Globus pallidus (tissue), 1 donor: ENCODE measurements at places on chromosomes 16 and 17.

DNA sequence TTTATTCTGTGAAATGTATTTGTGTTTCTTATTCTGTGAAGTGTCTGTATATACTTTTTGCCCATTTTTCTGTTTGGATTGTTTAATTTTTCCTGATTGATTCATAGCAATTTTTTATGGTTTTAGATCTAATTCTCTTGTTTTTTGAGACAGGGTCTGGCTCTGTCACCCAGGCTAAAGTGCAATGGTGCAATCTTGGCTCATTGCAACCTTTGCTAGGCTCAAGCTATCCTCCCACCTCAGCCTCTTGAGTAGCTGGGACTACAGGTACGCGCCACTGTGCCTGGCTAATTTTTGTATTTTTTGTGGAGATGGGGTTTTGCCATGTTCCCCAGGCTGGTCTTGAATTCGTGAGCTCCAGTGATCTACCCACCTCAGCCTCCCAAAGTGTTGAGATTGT is 31.5 kb downstream of the NF1 start:
- DNase-seq, result no peak

DNA sequence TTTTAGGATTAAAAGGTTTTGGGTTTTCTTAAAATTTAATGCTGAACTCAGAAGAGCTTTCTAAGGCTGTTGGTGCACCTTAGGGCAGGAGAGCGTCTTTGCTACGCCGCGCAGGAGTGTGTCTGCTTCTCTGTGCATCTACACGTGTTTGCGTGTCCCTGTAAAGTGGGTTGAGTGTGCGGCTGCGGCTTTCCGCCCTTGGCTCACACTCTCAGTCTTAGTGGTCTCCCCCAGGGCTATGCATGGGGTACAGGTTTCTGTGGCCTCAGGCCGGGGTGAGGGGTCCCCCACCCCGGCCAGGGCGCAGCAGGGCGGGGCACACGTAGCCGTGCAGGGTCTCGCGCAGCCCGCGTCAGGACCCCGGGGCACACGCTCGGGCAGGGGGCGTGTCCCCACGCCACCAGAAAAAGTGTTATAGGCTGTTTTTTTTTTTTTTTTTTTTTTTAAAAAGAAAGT is 727 bp upstream of the TENT4B start:
- no peak for DNase-seq

DNA sequence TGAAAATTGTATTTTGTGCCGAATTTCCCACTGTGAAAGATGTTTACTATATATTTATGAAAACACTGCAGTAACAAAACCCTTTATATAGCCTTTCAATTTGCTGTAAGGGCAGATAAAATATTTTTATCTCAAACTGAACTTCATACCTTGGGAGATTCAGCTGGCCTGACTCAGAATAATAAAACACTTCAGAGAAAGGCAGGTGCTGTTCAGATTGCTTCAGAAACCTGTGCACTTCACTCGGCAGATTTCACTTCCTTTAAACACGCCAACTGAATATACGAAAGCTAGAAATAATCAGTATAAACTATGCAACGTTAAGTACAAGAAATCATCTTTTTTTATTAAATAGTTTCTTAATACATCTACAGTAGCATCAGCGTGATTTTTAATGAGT is 839.1 kb upstream of the RBFOX1 start:
- no peak for DNase-seq

DNA sequence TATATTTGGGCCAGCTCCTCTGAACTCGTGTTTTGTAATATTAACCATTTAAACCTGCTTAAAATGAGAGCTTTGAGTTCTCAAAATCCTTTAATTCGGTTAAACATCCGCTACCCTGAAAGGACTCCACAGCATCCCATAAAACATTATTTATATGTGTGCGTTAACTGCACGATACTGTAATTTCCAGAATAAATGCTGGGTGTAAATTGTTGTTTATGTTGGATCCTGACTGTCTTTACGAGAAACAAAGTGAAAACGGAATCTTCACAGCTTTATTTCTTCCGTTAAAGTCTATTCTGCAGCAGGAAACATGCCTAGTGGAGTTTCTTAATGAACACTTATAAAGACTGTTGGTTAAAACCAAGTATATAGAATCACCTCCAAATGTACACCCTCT is 143.4 kb downstream of the SNX11 start:
- no peak for DNase-seq

- DNase-seq, result no peak
Observed at GRCh38 chr17:44558334-44558709, 1.0 kb downstream of the FZD2 start.

GRCh38 chr16:66801320-66802105 is at the start of gene TERB1:
Gene TERB1, minus strand, starts transcription at chr16:66801584. Its CDS starts 4,786 bp downstream, at chr16:66796798.
- DNase-seq, result no peak

- no peak for DNase-seq
Observed at GRCh38 chr16:29151317-29151716, 166.5 kb downstream of the LAT start.

DNA sequence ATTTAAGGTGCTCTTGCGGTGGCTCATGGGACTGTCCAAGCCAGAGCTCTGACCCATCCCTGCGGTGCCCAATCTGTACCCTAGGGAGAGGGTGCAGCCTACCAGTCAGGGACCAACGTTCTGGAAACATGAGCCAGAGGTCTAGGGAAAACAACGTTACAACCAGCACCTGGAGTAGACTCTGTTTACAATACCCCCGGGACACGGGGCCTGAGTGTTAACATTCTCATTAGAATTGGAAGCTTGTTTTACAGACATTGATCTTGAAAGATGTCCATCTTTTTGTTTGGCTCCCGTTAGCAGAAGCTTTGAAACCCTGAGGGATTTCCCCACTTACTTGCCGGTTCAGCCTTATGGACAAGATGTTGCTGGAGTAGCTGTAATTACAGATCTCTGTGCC is 6.9 kb downstream of the WIPI1 start:
- DNase-seq, result no peak

- no peak for DNase-seq
Observed at GRCh38 chr17:82376042-82376730, 4.6 kb downstream of the UTS2R start.

DNA sequence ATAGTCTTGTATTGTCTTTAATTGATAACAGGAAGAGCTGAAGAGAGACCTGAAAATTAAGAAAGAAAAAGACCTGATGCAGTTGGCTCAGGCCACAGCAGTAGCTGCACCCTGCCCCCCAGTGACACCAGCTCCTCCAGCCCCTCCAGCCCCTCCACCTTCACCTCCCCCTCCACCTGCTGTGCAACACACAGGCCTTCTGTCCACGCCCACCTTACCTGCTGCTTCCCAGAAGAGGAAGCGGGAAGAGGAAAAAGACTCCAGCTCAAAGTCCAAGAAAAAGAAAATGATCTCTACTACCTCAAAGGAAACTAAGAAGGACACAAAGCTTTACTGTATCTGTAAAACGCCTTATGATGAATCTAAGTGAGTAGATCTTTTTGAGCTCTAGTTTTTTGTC is 36.8 kb downstream of the C17orf58 start:
- no peak for DNase-seq

DNA sequence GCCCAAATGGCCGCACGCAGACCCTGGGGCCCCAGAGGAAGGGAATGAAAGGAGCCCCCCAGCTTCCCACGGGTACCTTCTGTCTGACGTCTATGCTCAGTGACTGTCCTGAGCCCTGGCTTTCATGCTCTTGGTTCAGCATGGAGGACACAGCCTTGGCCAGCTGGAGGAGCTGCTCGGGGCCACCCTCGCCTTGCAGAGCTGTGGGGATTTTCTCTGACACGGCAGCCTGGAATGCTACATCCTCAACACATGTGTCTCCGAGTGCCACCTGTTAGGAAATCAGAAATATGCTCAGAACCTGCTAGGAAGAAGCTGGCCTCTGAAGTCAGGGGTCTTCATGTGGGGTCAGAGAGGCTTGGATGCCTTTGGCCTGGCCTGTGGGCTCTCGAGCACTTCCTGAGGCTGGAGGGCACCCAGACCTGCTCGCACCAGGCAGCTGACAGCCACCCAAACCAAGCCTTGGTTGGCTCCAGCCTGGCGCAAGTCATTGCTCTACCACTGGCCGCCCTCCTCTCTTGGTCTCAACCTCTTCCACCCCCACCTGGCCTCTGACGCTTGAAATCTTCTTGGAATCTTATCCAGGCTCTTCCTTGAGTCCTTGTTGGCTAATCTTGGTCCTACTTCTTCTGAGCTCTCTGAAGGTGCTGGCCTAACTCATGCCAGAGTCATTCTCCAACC is 63.7 kb upstream of the BCO1 start:
- DNase-seq, result no peak

DNA sequence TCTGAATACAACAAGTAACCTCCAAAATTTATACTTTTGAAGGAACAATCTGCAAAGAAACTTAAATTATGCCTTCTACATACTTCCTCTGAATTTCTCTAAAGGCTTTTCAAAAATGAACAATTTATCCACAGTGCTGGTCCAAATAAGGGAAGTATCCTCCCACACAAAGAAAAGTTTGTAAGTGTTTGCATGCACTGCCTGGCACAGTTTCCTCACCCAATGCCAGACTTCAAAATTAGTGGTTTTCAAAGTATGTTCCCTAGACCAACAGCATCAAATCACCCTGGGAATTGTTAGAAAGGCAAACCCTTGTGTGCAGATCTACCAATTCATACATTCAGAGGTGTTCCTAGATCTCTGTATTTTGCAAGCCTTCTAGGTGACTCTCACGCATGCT is 82.5 kb downstream of the PCTP start:
- no peak for DNase-seq

DNA sequence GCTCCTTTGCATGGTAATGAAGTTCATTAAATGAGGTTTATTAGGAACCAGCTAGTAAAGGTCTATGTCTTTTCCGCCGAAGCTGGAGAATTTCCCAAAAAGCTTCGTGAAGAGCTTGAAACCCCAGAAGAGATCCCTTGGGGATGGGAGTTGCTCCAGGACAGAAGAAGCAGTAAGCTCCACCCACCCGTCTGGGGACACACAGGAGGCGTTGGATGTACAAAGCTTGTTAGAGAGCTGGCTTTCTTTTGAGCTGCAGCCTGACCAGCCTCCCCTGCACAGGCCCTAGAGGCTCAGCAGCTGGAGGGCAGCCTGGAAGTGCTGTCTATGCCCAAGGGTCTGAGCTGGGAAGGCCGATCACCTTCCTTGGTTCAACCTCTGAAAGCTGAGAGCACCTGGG is 147.4 kb upstream of the SDK2 start:
- DNase-seq, result no peak

- no peak for DNase-seq
Observed at GRCh38 chr16:67733734-67734470, 14.8 kb upstream of the GFOD2 start.

- DNase-seq, result peak; percentile 42
Observed at GRCh38 chr16:73124665-73125375, 76.9 kb upstream of the ZFHX3 start.

DNA sequence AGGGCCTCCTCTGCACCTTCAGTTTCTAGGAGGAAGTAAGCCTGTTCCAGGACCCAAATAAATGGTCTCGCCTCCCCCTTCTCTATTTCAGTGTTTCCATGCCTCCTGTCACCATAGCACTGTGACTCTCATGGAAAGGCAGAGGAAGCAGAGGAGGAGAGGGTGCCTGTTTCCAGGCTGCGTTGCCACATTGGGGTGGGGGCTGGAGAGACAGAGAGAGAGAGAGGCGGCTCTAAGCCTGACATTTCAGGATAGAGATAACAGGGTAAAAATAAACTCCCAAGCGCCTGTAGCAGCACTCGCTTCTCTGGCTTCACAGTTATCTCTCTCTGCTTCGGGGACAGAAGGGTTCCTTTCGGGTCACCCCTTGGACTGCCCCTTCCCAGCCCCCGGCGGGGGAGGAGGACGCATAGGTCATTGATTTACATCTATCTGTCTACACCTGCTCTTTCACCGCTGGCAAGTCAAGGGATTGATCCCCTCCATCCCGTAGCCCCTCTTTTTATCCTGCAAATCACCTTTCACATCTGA is 71.2 kb upstream of the MRTFB start:
- DNase-seq, result no peak

GRCh38 chr16:79811541-79811940 is 211.0 kb upstream of the MAF start:
- DNase-seq, result no peak

DNA sequence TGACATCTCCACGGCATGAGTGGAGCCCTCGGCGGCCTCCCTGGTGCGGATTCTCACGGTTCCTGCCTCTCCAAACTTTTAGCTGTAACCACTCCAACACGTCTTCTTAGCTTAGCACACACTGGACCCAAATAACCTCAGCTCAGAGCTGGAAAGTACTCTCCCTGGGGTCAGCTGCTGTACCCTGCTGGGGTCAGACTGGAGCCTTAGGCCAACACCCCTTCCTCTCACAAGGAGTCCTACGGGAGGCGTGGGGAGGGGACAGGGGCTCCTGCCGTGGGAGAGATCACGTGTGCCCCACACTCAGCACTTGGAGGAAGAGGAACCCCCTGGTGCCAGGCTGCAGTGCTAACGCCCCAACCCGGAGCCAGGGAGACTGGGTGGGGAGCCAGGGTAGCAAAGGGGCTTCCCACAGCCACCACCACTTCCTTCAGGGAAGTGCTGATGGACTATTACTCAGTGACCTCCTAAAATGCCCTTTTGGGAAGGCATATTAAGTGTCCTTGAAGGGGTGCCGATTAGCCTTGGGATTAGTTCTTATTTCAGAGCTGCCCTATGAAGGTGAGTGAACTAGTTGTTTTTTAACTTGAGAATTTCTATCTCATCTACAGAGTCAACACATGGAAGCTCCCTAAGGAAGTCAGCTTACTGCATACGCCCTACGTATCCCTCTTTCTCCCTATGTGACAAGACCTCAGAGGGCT is 124.0 kb downstream of the HIC1 start:
- DNase-seq, result no peak

DNA sequence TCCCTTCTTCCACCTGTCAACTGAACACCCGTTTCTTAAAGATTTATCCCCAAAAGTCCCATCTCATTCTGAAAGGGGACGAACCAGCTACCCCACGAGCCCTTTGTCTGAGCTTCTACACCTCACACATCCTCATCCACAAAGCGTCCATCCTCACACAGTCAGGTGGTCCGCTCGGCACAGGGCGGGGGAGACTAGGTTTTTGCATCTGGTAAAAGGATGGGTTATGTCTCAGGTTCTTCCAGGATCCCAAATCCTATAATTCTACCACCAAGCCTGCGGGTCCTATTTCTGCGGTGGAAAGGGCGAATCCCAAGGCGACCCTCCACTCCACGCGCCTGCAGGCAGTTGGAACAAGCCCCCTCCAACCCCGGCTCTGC is 458 bp downstream of the GFOD2 start:
- no peak for DNase-seq
